ACHN (cell line): ENCODE measurements at places on chromosomes 6 and 20.

- DNase-seq = no peak
Observed at GRCh38 chr6:49890988-49891387, 24.7 kb upstream of the CRISP1 start.

DNA sequence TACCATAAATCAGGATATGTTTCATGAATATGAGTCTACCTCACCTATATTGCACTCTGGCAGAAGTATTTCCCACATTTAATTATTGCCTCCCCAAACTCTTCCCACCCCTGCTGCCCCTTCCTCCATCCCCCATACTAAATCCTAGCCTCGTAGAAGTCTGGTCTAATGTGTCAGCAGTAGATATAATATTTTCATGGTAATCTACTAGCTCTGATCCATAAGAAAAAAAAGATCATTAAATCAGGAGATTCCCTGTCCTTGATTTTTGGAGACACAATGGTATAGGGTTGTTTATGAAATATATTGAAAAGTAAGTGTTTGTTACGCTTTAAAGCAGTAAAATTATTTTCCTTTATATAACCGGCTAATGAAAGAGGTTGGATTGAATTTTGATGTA, 6.4 kb downstream of the EDN1 start:
- DNase-seq = no peak

GRCh38 chr20:21981597-21982344, 276.3 kb downstream of the PAX1 start:
- no peak for DNase-seq

DNA sequence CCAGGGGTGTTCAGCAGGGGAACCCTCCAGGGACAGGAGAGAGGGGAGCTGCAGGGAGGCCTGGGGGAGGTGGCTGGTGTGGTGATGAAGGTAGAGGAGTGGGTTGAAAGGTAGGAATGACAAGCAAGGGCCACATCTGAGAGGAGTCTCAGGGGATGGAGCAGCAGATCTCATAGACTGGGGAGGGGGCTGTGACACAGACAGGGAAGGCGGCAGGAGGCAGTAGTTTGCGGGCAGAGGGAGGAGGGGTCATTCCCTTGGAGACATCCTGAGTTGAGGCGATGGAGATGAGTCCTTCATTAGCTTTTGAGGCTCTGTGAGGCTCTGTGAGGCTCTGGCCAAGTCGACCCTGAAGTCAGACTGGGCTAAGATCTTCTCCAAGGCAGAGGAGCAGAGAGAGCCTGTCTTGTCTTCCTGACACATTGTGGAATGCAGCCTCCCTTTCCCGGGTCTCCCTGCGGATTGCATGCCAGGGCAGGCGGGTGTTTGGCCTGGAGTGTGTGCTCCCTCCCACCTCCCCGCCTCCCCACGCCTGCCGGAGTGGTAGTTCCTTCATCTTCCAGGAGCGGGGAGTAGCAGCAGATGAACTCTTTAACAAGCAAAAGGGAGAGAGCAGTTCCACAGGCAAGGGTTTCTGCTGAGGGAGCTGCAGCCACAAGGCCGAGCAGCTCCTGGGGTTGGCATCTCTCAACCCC, 34.3 kb upstream of the MLN start:
- DNase-seq = no peak

GRCh38 chr6:117503211-117503610, 20.7 kb downstream of the DCBLD1 start:
- DNase-seq = no peak

- DNase-seq = peak; percentile 56
Observed at GRCh38 chr6:13733178-13733887, 21.7 kb upstream of the RANBP9 start.

DNA sequence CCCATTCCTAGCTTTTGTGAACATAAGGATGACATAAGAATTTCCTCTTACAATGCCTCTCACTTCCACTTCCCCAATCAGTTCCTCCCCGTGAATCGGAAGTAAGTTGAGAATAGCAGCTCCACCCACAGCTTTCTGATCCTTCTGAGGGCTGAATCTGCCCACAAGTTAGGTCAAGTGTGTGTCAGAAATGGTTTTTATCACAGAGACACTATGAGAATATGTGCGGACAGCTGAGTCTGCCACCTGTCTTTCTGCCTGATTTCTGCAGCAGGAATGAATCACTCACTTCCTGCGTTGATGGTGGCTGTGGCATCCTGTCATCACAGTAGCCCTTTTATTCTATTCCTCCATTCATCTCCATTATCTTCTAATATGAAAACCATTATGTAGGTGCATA, 70.2 kb downstream of the RIN2 start:
- DNase-seq = peak; percentile 65

DNA sequence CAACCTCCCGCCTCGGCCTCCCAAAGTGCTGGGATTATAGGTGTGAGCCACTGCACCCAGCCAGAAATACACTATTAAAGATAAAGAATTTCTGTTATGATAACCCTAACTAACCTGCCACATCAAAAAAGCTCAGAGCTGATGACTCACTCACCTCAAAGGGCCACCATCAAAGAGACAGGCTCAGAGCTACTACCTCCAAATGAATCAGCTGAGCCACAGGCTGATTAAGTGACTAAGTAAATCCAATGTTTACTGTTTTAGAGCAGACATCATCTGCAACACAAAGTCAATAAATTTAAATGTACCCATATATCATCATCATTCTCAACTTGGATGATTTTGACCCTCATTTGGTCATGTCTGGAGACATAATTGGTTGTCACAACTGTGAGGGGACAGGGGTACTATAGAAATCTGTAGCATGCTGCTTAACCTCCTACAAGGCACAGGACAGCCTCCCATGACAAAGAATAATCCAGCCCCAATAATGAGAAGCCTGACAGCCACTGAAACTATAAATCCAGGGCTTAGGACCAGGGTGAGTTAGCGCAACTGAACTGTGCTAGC, 106.5 kb downstream of the ATP9A start:
- no peak for DNase-seq

- no peak for DNase-seq
Observed at GRCh38 chr20:47350181-47350550, 6.3 kb downstream of the ZMYND8 start.

DNA sequence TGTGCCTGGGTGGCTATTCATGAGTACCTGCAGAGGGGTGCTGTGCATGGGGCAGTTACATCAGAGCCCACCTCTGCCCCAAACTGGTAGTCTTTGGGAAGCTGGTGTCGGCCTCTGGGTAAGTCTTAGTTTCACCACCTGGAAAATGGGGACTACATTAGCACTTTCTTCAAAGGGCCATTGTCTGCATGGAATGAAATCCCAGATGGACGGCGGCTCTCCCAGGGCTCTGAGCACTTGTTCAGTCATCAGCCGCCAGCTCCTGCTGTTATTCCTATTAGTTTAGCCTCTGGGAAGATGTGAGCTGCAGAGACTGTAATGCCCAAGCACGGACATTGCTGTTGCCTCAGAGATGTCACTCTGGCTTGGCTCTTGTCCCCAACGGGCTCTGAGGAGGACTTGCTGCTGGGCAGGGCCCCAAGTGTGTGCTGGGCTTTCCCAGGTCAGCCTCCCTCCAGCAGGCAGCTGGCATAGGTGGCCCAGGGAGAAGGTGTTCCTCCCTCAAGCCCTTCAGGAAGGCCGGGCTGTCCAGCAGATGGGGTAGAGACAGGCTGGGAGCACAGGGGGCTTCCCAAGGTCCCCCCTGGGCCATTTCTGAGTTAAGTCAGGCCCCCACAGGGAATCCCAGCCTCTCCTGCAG, 268.3 kb downstream of the TFAP2C start:
- DNase-seq = no peak

DNA sequence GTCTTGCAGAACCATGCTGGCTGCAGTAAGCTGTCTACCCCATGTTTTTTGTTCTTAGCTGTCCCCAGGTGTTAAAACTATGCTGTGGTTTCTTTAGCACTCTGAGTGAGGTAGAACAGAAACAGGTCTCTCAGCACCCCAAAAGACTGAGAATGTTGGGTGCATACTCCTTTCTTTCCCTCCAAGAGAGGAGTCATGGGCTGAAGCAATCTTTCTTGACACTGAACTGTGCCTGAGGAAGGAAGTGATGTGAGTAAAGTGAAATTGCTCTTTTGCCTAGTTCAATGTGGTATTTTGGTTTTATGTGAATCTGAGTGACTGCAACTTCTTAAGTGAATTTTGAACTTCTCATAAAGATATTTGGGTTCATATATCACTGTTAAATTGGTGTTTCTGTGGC, 138.0 kb upstream of the MCHR2 start:
- DNase-seq = no peak
